SJCRH30 (cell line): ENCODE measurements at places on chromosomes 11 and 22. TPM values are rescaled to one million over a fixed set of nuclear protein-coding genes. Genes with fewer than 3 reads are reported as not detected.

DNA sequence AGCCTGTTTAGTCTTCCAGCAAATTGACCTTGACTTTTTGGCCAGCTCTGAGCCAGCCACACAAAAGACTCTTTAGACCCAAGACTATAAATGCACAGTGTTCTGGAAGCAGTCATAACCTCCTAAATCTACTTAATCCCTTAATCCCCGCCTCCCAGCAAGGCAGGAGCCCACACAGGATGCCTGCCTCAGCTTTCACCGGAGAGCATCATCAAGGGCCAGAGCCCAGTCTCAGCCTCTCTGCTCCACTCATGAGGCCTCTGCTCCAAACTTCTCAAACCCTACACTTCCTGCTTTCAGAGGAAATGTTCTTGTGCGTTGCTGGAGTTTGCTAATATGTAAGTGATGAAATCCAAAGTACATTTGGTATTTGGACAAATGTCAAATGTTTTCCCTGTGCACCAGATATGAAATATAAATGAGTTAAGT lies 57.9 kb upstream of the FSHB start:
- peak; percentile 96 for DNase-seq

GRCh38 chr11:32894149-32894827 lies 1.7 kb downstream of the QSER1 start:
- peak; percentile 60 for DNase-seq

- no peak for DNase-seq
Observed at GRCh38 chr11:13595166-13595565, 73.3 kb upstream of the FAR1 start.

DNA sequence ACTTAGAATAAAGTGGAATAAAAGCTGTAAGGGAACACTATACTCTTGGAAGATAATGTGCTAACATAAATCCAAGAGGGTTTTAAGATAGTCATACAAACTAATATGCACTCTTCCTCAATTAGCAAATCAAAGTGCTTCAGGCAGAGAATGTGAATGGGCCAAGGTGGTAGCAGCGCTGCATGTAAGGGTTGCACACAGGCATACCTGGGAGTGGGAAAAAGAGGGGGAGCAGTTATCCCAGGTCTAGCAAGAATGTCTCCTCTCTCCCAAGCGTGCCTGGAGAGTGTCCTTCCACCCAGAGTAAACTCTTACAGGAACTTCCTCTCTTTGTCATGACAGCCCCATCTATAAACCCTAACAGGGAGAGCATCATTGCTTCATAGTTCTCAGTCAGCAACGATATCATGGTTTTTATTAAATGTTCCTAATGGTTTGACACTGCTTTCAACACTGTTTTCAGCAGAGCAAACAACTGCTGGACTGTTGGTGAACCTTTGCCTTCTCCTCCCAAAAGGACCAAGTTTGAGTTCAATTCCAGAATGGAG lies 61.6 kb downstream of the SYTL2 start:
- DNase-seq, result no peak

- no peak for DNase-seq
Observed at GRCh38 chr11:69697469-69697843, 6.4 kb downstream of the FGF19 start.

DNA sequence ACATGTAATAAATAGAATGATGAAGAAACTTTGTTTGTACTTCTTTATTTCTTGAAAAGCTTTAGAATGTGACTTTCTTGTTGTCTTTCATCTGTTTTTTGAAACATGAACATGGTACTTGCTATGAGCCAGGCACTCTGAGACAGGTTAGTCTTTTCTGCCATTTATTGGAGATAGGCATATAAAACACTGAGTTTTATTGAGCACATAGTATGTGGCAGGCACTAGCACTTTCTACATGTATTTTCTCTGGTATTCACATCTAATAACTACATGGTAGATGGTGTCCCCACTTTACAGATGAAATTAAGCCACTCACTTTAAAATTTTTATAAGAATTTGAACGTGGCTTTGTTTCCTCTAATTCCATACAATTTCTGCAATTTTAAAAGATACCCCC lies 7.7 kb upstream of the ANKRD42 start:
- DNase-seq, result no peak

DNA sequence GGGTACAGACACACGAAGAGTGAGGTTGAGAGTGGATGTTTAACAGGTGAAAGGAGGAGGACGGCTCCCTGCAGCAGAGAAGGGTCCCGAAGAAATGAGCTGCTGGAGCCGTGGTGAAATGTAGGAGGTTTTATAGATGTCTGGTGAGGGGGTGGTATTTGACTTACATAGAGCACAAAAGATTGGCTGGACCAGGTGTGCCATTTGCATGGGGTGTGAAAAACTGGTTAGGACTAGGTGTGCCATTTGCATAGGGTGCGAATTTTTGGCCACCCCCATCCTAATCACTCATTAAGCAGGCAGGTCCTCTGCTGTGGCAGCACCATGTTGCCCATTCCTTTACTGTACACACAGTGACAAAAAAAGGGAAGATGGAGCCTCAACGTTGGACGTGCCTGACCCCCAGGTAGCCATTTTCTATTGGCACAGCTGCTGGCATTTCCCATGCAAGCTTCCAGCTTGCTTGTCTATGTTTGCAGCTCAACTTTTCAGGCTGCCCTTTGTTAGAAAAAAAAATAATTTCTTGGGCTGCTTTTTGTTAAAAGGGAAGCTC lies 581.7 kb upstream of the B3GAT1 start:
- DNase-seq, result no peak

- no peak for DNase-seq
Observed at GRCh38 chr11:128195756-128196155, 391.6 kb downstream of the ETS1 start.

- no peak for DNase-seq
Observed at GRCh38 chr11:131827430-131827829, 457.0 kb downstream of the NTM start.

- no peak for DNase-seq
Observed at GRCh38 chr11:125372088-125372487, 124.0 kb downstream of the FEZ1 start.

- DNase-seq, result no peak
Observed at GRCh38 chr11:6225896-6226295, 8.5 kb downstream of the FHIP1B start.

- no peak for DNase-seq
Observed at GRCh38 chr11:76613901-76614300, 56.6 kb downstream of the LRRC32 start.

- no peak for DNase-seq
Observed at GRCh38 chr22:31289344-31289743, 2.9 kb downstream of the PIK3IP1 start.

- DNase-seq, result no peak
Observed at GRCh38 chr11:68037411-68038225, 1.2 kb upstream of the TCIRG1 start.

GRCh38 chr11:32152216-32152615 lies 61.3 kb downstream of the RCN1 start:
- DNase-seq, result no peak

- peak; percentile 60 for DNase-seq
Observed at GRCh38 chr11:92383430-92383829, 158.8 kb downstream of the FAT3 start.

- DNase-seq, result no peak
Observed at GRCh38 chr11:3902441-3902840, 47.0 kb downstream of the STIM1 start.

- no peak for DNase-seq
Observed at GRCh38 chr11:116637766-116638165, 135.0 kb downstream of the BUD13 start.

DNA sequence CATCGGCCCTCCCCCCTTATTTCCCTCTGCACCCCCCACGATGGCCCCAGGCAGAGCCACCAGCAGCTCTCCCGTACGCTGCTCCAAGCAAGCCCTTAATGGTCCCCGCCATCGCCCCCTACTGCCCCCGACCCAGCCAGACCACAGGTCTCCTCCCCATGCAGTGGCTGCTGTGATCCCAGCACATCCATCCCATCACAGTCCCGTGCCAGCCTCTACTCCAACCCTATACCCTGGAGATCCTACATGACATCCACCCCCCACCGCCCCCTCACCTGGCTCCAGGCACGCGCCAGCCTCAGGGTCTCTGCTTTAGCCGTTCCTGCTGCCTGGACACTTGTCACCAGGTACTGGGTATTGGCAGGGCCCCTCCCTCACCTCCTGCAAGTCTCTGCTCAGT lies 85.8 kb upstream of the RTL6 start:
- no peak for DNase-seq

- no peak for DNase-seq
Observed at GRCh38 chr11:30452842-30453241, 129.9 kb downstream of the ARL14EP start.

DNA sequence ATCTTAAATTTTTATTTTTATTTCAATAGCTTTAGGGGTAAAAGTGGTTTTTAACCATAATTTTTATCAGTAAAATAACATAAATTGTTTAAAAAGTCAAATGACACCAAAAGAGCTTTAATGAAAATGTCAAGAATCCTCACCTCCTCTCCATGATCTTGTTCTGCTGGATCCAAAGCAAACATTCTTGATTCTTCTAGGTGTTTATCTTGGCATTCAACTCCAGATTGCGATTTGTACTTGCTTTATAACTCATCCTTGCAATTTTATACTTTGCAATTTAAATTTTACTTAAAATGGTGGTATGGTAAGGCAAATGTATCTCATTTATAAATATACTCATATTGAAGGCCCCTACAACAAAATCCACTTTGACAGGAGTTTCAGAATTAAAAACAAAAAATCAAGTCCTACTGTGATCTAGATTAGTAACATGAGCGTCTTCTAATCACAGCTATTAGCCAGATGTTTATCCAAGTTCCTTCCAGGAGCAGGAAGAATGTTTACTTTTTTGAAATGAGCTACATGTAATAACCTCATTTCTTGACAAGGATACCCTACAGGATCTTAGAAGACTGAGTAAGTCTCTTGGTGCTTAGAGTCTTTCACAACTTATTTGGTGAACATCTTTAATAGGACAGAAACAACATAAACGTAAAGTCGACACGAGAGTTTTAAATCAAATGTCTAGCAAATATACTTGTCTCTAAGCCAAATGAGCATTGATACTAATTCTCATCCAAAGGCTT lies 72.4 kb upstream of the CARD18 start:
- DNase-seq, result no peak

DNA sequence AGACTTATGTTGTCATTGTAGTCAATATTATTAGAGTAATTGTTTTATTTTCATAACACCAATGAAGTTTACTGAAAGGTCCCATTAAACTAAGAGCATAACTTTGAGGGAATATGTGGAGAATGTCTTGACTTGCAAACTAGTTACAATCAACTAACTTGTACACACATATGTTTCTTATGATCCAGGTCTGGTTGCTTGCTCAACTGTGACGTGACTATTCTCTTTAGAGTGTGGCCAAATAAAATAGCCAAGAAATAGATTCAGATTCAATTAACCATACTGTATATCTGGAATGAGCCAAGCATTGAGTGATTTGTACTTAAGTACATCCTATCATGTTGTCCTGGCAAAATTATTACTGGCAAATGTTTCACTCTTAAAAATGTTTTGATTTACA lies 101.7 kb downstream of the METTL15 start:
- DNase-seq, result no peak

DNA sequence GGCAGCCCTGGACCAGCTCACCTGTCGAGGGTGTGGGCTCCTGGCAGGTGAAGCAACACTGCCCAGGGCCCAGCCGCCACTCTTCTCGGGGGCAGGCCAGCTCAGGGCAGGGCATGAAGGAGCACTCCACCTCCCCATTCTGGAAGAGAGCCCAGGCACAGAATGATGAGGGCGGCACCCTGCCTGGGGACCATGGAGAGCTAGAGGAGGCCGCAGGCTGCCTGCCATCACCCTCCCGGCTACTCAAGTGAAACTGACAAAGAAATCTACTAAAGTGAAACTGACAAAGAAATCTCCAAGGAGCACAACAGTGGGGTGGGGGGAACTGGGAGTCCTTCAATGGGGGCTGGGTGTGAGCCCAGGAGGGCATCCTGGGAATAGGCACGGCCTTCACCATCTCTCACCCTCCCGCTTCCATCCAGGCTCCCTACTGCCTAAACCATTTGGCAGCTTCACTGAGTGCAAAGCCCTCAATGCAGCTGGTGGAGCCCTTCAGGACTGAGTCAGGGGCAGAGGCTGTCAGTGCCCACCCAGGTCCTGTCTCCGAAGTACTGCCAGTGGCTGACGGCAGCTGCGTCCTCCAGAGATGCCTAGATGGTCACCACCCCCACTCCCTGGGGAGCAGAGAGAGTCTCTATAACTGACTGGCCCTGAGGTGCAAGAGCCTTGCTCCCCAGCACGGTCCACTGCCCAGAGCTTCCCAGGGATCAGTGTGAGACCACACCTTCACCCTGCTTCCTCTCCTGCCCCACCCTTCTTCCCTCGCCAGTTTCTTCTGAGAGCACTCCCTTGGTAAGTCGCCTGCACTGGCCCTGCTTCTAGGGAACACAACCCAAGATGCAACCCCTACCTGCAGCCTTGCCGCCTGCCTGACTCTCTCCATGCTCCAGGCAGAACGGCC lies 21.7 kb downstream of the VWCE start:
- DNase-seq, result peak; percentile 22

GRCh38 chr22:42439021-42439567 lies 6.9 kb upstream of the NFAM1 start:
- DNase-seq, result no peak

- no peak for DNase-seq
Observed at GRCh38 chr11:64876229-64876750, 2.1 kb downstream of the EHD1 start.

DNA sequence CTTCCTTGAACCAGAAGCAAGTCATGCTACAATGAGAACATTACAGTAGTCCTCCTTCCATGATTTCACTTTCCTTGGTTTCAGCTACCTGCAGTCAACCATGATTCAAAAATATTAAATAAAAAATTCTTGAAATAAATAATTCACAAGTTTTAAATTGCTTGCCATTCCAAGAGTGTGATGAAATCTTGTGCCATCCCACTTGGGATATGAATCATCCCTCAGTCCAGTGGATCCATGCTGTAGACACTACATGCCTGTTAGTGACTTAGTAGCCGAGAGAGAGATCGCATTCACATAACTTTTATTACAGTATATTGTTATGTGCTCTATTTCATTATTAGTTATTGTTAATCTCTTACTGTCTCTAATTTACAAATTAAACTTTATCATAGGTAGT lies 6.0 kb downstream of the HOATZ start:
- DNase-seq, result no peak

The CHADL gene
- total RNA-seq, result 1.9 and 2.9 TPM in 2 replicates

The OR5B3 gene
- not detected in 2 replicates for total RNA-seq

The MMP12 gene
- not detected in 2 replicates for total RNA-seq

The SLCO2B1 gene
- 0.20 and 0.73 TPM in 2 replicates for total RNA-seq

The ACRV1 gene
- 0.08 and 0.14 TPM in 2 replicates for total RNA-seq

The ENTHD1 gene
- not detected in 2 replicates for total RNA-seq

The CBLIF gene
- not detected in 2 replicates for total RNA-seq

The SYCE3 gene
- total RNA-seq, result not detected in 2 replicates

The RASL10A gene
- 4.1 and 4.3 TPM in 2 replicates for total RNA-seq

The C22orf31 gene
- total RNA-seq, result not detected in 2 replicates

The GRM5 gene
- total RNA-seq, result 0.03 and 0.04 TPM in 2 replicates

The TSSK2 gene
- not detected in 2 replicates for total RNA-seq

The TTC38 gene
- total RNA-seq, result 13.2 and 18.0 TPM in 2 replicates

The CABP7 gene
- 0.06 TPM in 1 of 2 replicates, not detected in the other for total RNA-seq
